ENCODE measurements at places on chromosomes 1 and 21.
A peak's percentile ranks its signal among the peaks of the same experiment; 100 is the strongest.

DNA sequence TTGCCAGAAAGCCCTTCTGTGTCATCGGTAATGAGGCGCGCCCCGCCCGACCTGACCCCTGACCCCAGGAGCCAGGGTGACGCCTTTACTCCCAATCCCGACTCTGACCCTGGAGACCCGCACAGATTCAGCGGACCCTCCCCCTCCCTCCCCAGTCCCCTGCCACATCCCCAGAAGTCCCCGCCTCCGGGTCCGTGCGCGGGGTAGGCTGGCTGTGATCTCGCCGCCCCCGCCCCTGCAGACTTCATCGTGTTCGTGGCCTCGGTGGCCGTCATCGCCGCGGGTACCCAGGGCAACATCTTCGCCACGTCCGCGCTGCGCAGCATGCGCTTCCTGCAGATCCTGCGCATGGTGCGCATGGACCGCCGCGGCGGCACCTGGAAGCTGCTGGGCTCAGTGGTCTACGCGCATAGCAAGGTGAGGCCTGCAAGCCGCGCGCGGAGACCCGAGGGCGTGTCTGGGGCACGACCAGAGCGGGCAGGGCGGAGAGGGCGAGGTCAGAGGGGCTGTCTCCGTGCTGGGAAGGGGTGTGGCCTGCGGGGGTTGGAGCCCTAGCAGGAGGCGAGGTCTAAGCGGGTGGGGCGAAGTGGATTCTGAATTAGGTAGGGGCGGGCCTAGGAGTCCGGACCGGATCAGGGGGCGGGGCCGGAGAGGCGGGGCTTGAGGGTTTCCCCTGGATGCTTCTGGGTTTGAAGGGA, 34.8 kb downstream of the KCNQ4 start:
- DNase-seq, result peak; percentile 79

GRCh38 chr21:37829447-37829846, 86.8 kb downstream of the KCNJ6 start:
- no peak for DNase-seq

GRCh38 chr1:201771466-201771865, 57.5 kb upstream of the IPO9 start:
- DNase-seq, result no peak

- DNase-seq, result no peak
These were observed 399.5 kb downstream of the MATN1 start for GRCh38 chr1:30323841-30324240.

GRCh38 chr1:88237058-88237457, 447.0 kb upstream of the PKN2 start:
- no peak for DNase-seq

DNA sequence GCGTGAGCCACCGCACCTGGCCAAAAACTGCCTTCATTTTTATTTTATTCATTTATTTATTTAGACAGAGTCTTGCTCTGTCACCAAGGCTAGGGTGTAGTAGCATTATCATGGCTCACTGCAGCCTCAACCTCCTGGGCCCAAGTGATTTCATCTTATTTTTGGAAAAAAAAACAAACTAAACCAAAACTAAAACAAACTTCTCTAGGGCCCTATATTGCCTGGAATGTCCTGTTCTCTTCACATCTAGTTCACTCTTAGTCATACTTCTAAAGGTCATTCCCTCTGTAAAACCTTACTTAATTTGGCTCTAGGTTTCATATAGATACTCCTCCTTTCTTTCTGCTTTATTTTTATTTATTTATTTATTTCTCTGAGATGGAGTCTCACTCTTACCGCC, 15.6 kb downstream of the RPS27 start:
- no peak for DNase-seq

DNA sequence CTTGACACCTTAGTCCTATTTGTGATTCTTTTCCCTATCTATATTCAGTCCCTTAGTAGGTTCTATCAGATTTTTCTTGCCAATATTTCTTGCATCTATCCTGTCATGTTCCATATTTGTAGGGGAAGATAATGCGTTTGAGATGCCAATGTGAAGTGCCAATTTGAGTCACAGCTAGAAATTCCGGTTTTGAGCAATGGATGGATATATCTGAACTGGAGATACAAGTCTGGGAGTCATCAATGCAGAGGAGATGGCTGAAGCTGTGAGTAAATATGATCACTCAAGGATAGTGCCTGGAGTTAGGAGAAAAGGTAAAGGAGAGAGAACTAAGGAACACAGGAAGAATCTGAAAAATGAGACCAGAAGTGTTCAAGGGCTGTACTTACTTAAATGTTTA, 93.8 kb downstream of the COQ8A start:
- no peak for DNase-seq

- no peak for DNase-seq
These were observed 1.2 kb upstream of the MKNK1 start for GRCh38 chr1:46605232-46605631.

DNA sequence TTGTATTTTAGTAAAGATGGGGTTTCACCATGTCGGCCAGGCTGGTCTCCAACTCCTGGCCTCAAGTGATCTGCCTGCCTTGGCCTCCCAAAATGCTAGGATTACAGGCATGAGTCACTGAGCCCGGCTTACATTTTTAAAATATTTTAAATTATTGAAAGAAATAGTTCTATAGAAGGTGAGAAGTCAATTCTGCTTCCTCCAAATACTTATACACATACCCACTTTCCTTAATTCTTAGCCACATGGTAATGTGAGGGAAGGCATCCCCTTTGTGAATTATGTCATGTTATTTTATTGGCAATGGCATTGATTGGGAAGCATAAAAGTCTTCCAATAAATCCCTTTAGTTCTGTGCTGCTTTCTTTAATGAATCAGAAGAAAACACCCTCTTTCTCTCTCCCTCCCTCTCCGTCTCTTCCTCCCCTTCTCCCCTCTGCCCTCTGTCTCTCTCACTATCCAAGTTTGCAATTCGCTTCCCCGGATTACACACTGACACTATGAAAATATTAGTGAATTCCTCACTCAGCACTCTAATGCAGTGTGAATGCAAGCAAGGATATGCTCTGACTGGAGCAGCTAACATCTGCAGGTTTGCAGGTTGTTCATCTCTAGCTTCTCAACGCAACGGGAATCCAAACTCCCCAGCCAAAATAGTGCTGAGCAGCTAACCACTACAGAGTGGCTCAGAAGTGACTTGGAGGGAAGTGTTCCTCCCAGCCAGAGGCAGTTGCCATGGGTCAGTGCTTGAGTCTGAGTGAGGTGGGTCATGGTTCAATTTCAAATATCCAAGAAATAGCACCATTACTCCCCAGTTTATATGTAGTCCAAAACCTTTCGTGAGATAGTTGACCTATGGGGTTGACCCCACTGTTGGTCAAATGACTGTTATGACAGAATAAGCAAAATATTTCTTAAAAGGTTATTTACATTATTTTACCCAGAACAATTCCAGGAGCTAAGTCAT, 77.8 kb upstream of the CD55 start:
- DNase-seq, result no peak

DNA sequence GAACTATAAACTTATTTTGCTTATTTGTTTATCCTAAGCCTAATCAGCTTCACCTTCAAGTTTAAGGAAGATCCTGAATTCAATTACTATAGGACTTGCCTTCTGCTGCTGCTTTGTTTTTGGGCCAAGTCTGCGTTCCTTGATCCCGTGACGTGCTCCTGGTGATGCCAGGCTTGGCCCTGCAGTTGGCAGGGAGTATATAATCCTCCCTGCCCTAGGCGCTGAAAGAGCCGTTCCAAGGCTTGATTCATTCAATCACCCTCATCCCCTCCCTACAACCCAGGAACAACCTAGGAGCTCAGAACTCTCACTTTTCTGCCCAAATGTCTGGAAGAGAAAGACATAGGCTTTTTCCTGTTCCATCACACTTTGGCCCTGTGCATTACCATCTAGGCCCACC, 12.4 kb upstream of the LRRN2 start:
- no peak for DNase-seq

DNA sequence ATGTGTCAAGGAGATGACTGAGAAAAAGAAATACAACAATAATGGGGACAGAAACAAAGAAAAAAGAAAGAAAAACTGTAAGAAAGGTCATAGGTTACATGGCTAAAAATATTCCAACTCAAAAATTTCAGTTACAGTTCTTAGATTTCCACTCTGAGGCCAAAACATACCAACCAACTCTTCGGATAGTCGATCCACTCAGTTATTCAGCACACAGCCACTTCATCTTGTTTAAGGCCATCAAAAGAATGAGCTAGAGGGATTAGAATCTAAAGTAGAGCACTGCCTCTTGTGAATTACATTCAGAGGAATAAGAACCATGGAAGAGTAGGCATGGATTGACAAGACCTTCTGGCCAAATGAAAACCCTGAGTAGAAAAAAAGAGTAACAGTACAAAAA, 277.0 kb downstream of the MRPL39 start:
- DNase-seq, result no peak

GRCh38 chr1:3495776-3496745, 41.6 kb downstream of the ARHGEF16 start:
- no peak for DNase-seq

DNA sequence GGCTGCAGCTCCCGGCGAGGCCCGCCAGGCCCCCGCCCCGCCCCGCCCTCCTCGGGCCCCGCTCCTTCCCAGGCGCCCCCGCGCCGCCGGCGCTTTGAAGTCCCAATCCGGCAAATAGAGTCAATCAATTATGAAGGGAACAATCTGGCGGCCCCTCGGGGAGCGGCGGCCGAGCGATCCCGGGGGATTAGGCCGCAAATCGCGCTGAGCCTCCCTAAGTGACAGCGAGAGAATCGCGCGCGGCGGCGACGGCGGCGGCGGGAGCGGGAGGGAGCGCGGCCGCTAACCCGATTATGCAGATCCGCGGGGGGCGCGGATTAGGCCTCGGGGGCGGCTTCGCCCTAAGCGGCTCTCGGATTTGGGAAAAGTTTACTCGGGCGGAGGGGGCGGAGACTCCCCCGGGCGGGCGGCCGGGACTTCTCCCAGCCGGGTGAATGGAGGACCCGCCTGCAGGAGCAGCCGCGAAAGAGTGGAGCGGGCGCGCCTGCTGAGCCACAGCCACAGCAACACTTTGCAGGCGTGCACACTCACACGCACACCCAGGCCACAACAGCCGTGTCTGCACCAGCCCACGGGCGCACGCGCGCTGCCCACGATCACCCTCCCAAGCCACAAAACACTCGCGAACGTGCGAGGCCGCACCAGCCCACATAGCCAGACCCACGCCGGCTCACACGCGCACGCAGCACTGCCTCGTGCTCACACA, 23.0 kb upstream of the DMBX1 start:
- DNase-seq, result no peak

DNA sequence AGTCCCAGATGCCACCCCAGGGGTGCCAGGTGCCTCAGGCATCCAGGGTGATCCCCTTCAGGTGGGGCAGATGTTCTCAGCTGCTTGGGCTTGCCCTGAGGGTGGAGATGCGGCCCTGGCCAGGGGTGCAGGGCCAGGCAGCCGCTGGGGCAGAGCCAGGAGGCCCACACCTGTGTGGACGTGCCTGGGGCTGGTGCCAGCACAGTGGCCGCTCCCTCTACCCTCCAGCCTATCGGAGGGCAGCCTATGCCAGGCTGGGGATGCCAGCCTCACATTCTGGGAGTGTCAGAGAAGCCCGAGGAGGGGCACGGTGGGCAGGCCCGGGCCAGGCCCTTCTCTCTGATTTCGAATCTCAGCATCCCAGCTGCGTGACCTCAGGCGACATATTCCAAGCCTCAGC, 96.5 kb upstream of the WNT4 start:
- DNase-seq, result no peak

- DNase-seq, result no peak
These were observed 1208.7 kb downstream of the BRINP3 start for GRCh38 chr1:189269011-189269410.

DNA sequence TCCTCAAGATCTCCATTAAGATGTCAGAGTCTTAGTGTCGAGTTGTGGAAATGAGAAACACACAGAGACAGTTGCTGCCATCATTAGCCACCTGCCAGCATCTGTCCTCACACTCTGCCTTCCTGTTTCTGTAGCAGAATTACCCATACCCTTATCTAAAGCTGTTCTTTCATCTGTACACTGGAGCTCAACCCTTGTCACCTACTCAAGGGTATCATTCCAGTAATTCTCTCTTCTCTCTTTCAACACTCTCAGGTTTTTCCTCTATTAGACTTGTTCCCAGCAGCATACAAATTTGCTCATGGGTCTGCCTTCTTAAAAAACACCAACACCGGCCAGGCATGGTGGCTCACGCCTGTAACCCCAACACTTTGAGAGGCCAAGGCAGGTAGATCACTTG, 27.4 kb upstream of the RNF2 start:
- DNase-seq, result no peak

DNA sequence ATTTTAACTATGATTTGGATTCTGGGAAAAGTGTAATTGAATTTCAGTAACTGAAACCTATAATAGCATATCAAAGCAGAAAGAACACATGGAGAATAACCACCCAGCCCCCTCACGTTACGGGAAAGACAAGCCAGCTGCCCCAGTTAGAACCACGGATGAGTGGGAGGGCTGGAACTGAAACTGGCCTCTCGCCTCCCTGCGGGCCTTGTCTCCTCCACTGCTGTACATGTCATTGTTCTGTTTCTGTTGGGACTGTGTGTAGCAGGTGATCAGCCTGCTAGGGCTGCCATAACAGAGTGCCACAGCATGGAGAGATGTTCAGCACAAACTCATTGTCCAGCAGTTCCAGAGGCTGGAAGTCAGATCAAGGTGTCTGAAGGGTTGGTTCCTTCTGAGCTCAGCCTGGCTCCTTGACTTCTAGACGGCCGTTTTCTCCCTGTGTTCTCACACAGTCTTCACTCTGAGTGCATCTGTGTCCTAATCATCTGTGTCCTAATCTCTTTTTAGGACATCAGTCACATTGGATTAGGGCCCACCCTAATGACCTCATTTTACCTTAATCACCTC, 52.4 kb downstream of the MAP3K21 start:
- DNase-seq, result no peak

- DNase-seq, result no peak
These were observed 48.6 kb upstream of the LMO4 start for GRCh38 chr1:87279966-87280535.

GRCh38 chr1:9628541-9629444, 22.7 kb upstream of the PIK3CD start:
- DNase-seq, result peak; percentile 56

GRCh38 chr1:196545222-196545621, 63.0 kb downstream of the KCNT2 start:
- DNase-seq, result no peak

GRCh38 chr1:245330951-245331350, 176.2 kb downstream of the KIF26B start:
- no peak for DNase-seq

- no peak for DNase-seq
These were observed 54.5 kb downstream of the SCCPDH start for GRCh38 chr1:246778663-246779062.

GRCh38 chr1:182189535-182190066, 128.1 kb upstream of the ZNF648 start:
- DNase-seq, result no peak

Data from activated CD4-positive, alpha-beta T cell treated with anti-CD3 and anti-CD28 coated beads, Interleukin-2, amount 50 U/mL, for 4 hours (primary cell).